ENCODE measurements at places on chromosomes 4 and X.
A peak's percentile ranks its signal among the peaks of the same experiment; 100 is the strongest.

- no peak for DNase-seq
Measured at GRCh38 chrX:107573016-107573415, 55.3 kb upstream of the PRPS1 start.

GRCh38 chrX:118215346-118215745 is 98.7 kb upstream of the KLHL13 start:
- no peak for DNase-seq

GRCh38 chr4:152028131-152028530 is 267.3 kb upstream of the GATB start:
- DNase-seq = no peak

DNA sequence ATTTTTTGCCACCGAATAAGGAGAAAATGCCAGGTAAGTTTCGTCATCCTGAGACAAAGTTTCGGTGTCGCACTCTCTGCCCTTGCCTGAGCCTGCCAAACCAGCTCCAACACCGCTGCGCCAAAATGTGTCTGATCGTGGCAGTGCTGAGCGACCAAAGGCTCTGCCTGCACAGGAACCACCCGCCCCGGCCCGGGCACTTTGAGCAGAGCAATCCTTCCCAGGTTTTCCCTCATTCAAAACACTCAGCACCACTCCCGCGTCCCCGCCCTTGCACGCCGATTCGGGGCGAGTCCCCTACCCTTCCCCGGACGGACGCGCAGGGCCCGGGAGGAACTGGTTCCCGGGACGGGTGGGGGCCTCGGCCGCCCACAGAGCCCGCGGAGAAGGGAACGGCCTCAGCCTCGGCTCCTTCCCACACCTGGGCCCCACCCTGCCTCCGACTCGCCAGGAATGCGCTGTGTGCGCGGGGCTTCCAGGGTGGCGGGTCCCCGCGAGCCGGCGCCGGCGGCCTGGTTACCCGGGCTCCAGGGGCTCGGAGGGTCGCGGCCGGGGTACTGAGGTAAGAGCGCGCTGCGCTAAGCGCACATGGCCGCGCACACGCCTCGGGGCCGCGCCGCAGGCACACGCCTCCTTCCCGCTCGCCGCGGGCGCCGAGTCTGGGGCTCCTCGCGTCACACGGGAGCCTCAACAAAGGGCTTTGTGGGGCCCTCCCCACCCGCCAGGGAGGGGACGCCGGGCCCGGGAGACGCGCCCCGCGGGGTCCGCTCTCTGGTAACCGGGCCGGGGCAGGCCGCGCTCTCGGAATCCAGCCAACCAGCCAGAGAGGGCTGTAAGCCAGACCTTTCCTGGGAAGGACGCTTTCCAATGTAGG is at the start of gene C4orf36:
Gene C4orf36 (minus strand): TSS at position 661 of the 874 bp plus-strand sequence. CDS start 902 bp downstream, outside the sequence.
- no peak for DNase-seq

GRCh38 chr4:1819284-1819683 is 26.2 kb downstream of the FGFR3 start:
- no peak for DNase-seq

GRCh38 chr4:160224049-160224448 is 1121.2 kb downstream of the RAPGEF2 start:
- DNase-seq = no peak

GRCh38 chrX:19774905-19775304 is 112.5 kb downstream of the SH3KBP1 start:
- no peak for DNase-seq

- no peak for DNase-seq
Measured at GRCh38 chr4:99986792-99987191, 36.7 kb upstream of the H2AZ1 start.

GRCh38 chrX:68084765-68085164 is 348.5 kb downstream of the OPHN1 start:
- no peak for DNase-seq

GRCh38 chr4:155887847-155888570 is 15.5 kb upstream of the TDO2 start:
- DNase-seq = no peak

DNA sequence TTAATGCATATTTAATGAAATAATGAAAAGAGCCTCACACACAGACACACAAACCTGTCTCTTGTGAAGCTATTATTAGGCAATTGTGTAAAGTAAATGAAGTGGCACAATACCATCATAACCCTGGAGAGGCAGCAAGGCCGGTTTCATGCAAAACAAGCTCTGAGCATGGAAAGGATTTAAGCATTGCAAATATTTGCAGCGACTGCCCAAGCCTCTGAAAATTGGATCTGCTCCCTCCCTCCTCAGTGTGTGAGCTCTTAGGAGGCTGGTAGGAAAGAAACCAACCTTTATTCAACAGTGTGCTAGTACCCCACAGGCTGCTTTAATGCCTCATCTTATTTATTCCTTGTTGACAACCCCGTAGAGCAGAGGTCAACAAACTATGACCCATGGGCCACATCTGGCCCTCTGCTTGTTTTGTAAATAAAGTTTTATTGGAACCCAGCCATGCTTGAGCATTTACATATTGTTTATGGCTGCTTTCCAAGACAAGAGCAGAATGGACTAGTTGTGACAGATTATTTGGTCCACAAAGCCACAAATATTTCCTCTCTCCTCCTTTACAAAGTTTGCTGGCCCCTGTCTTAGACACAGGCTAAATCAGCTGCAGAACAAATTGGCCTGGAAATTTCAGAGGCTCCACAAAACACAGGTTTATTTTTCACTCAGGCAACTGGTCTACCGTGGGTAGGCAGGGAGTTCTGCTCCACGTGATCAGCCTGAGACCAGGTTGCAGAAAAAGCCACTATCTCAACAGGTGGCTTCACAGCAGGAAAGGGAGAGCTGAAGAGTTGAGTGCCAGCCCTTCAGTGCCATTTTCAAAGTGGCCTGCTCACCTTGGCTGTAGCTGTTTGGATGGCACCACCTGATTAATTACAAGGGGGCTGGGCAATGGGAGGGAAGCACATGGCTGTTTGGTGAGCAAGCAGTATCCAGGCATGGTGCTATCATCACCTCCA is 16.8 kb downstream of the RS1 start:
- no peak for DNase-seq

DNA sequence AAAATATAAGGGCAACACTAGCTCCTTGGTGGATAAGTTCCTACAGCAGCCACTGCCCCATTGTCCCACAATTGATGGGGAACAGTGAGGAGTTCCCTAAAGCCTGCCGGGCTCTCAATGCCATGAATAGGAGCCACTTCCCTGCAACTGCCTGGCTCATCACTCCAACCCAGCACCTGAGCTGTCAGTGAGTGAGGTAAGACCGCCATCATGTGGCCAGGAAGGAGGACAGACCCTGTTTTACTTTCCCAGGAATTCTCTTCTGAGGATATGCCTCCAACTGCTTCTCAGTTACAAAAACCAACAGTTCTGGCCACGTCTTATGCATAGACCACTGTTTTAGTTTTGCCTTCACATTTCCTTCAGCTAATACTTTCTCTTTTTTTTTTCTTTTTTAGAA is 45.5 kb downstream of the SRPX start:
- no peak for DNase-seq

GRCh38 chr4:154120006-154120676 is 331.3 kb upstream of the SFRP2 start:
- no peak for DNase-seq

- DNase-seq = no peak
Measured at GRCh38 chr4:19285146-19285545, 966.6 kb upstream of the SLIT2 start.

- no peak for DNase-seq
Measured at GRCh38 chr4:24067367-24068193, 177.7 kb upstream of the PPARGC1A start.

GRCh38 chr4:101067383-101067782 is 279.9 kb downstream of the PPP3CA start:
- DNase-seq = no peak

GRCh38 chr4:188400451-188400850 is 261.2 kb downstream of the TRIML1 start:
- no peak for DNase-seq

DNA sequence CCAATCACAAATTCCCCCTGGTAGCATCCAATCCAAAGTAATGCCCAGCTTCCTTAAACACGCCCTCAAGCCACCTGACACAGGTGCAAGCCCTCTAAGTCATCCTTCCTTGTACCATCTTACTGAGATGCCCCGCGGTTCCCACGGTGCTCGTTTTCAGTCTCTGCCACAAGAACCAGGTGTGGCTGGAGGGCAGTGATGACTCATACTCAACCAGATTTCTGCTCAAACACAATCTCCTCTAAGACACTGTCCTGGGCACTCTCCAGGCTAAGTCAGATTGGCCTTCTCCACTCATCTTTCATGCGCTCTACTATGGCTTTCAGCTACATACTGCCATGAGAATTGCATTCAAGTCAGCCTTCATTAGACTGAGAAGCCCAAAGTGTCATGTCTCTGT is 3.5 kb downstream of the SH3KBP1 start:
- DNase-seq = no peak

- DNase-seq = no peak
Measured at GRCh38 chr4:135256111-135256510, 1054.5 kb upstream of the PABPC4L start.

GRCh38 chr4:114783215-114783595 is 184.6 kb downstream of the UGT8 start:
- DNase-seq = no peak

- DNase-seq = peak; percentile 3
Measured at GRCh38 chr4:167622481-167623240, 388.4 kb upstream of the SPOCK3 start.

GRCh38 chr4:91812319-91812718 is 491.4 kb upstream of the GRID2 start:
- DNase-seq = no peak

- no peak for DNase-seq
Measured at GRCh38 chr4:4289597-4289940, 385 bp downstream of the LYAR start.

Measured in amygdala (tissue), 56 donors.